ENCODE measurements at places on chromosomes 13 and 19.

GRCh38 chr13:59603646-59604045, 560.1 kb downstream of the DIAPH3 start:
- peaks cover 3% of the 10 kb centered on the region for H3K27me3 ChIP-seq
- no peak overlapping the region for H3K4me3 ChIP-seq
- no peak overlapping the region for H3K27ac ChIP-seq
- H3K36me3 ChIP-seq: peaks cover 1% of the 10 kb centered on the region
- no peaks in the 10 kb centered on the region for H3K4me1 ChIP-seq

DNA sequence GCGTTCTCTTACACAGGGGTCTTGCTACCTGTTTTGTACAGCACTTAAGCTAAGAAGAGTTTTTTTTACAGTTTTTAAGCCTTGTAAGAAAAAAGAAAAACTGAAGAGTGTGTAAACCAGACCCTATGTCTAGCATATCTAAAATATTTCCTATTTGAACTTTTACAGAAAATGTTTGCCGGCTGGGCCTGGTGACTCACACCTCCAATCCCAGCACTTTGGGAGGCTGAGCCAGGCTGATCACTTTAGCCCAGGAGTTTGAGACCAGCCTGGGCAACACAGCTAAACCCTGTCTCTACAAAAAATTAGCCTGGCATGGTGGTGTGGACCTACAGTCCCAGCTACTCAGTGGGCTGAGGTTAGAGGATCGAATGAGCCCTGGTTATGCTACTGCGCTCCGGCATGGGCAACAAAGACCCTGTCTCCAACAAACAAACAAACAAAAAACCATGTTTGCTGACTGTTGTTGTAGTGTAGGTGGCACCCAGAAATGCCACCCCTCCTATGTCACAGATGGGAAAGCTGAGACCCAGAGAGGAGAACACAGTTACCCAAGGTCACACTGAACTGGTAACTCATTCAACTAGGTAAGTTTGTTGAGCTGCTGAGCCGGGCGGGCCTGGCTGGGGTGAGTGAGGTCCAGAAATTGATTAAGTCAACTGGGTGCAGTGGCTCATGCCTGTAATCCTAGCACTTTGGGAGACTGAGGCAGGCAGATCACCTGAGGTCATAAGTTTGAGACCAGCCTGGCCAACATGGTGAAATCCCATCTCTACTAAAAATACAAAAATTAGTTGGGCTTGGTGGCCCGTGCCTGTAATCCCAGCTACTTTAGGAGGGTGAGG, 1.9 kb upstream of the VASP start:
- H3K27me3 ChIP-seq: no peaks in the 10 kb centered on the region
- no peak for DNase-seq
- peaks cover 25% of the 10 kb centered on the region for H3K4me1 ChIP-seq
- peak overlapping the region; percentile 82 for H3K27ac ChIP-seq

DNA sequence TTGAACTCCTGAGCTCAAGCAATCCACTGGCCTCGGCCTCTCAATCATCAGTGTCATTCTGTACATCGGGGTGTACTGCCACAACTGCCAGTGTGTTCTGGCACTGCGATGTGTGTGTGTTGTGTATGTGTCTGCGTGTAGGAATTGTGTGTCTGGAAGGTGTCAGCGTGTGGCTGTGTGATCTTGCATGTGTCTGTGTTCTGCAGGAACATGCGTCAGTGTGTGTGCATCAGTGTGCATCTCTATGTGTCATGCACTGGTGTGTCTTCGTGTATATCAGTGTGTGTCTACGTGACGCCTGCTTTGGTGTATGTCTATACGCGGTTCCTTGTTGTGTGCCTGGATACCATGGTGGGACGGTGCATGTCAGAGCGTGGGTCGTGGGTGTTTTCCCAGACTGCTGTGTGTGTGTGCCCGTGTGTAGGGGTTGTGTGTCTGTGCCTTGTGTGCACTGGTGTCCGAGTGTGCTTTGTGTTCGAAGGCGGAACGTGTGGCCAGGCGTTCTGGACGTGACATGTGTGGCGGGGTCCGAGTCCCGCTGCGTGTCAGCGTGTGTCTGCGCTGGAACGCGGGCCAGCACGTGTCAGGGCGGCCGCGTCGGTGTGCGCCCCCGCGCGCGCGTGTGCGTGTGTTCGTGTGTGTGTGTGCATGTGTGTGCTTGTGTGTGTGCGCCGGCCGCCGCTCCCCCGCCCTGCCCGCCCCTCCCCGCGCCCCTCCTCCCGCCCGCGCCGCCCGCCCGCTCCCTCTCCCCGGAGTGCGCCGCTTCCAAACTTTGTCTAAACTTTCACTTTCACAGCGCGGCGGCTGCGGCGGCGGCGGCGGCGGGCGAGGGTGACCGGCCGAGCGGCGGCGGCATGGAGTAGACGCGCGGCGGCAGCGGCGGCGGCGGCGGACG, at the start of gene NFIX:
NFIX (plus strand) TSS at position 775 of the 895 bp plus-strand sequence. CDS start 363 bp downstream, outside the sequence.
- H3K27me3 ChIP-seq: no peaks in the 10 kb centered on the region
- H3K36me3 ChIP-seq: no peaks in the 10 kb centered on the region
- peak within 1 kb of the TSS; percentile 22 for H3K27ac ChIP-seq
- peak; percentile 74 for DNase-seq
- H3K4me1 ChIP-seq: peaks cover 7% of the 10 kb centered on the region

- no peaks in the 10 kb centered on the region for H3K27me3 ChIP-seq
- no peaks in the 10 kb centered on the region for H3K4me1 ChIP-seq
- no peaks in the 10 kb centered on the region for H3K36me3 ChIP-seq
These were observed 139.2 kb downstream of the ZAR1L start for GRCh38 chr13:32175943-32176342.

DNA sequence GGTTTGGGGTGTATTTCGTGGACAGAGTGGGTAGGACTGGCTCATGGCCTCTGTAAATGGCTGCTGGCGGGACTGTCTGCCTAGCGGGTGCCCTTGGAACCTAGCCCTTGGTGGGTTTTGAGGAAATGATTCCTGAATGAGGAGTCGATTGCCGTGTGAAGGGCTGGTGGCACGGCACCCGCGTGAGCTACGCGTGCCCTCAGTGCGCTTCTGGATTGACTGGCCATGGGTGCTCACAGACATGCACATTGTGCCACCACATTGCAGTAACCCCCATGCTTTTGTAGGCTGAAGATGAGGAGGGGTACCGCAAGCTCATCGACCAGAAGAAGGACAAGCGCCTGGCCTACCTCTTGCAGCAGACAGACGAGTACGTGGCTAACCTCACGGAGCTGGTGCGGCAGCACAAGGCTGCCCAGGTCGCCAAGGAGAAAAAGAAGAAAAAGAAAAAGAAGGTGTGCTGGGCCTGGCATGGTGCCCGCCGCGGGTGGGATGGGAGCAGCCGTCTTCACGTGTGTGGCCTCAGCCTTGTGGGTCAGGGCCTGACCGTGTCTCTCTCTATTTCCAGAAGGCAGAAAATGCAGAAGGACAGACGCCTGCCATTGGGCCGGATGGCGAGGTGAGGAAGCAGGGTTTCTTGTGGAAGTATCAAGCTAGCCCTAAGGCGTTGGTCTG, 35.2 kb downstream of the SMARCA4 start:
- no peaks in the 10 kb centered on the region for H3K27me3 ChIP-seq
- H3K4me1 ChIP-seq: no peaks in the 10 kb centered on the region
- no peak for DNase-seq
- H3K36me3 ChIP-seq: peaks cover 25% of the 10 kb centered on the region

GRCh38 chr19:1577090-1577928, 9.2 kb upstream of the MEX3D start:
- H3K4me1 ChIP-seq: peaks cover 2% of the 10 kb centered on the region
- H3K27me3 ChIP-seq: no peaks in the 10 kb centered on the region
- no peak for DNase-seq
- no peak overlapping the region for H3K4me3 ChIP-seq

DNA sequence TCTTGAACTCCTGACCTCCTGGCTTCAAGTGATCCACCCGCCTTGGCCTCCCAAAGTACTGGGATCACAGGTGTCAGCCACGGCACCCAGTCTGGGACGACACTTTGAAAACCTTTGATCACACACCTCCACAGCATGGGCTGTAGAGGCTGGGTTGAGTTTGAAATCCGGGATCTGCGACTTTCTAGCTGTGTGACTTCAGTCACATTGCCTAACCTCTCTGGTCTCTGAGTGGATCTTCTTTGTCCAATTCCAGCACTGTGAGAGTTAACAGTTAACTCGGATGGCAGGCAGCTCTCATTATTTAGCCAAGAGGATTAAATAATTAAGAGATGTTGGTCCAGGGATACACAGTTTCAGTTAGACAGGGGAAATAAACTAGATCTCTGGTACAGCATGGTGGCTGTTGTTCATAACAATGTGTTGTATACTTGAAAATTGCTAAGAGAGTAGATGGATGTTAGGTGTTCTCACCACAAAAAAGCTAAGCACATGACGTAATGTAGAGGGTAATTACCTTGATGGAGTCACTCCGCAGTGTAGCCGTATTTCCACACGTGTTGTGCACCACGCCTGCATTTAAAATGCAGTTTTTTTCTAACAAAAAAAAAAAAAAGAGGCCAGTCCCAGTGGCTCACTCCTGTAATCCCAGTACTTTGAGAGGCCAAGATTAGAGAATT, 1.9 kb downstream of the GALP start:
- H3K36me3 ChIP-seq: no peaks in the 10 kb centered on the region
- H3K27me3 ChIP-seq: no peaks in the 10 kb centered on the region
- DNase-seq: no peak
- H3K4me3 ChIP-seq: no peak overlapping the region
- no peaks in the 10 kb centered on the region for H3K4me1 ChIP-seq

DNA sequence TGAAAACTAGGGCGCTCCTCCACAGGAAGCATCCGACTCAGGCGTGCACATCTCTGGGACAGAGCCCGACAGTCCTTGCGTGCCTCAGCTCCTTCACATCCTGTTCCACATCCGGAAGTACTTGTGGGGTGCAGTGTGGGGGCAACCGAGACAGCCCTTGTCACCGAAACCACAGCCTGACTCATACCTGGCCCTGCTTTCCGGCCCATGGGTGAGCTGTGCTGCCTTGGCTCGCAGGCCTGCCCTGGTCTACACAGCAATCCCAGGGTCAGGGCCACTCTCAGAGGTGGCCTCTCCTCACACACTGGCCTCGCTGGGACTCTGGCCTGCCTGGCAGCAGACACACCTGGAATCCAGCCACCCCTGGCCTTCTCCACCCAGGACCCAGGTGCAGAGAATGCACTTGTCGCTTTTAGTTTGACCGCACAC, 100.4 kb downstream of the STK24 start:
- H3K4me3 ChIP-seq: peak overlapping the region; percentile 75
- H3K4me1 ChIP-seq: peaks cover 65% of the 10 kb centered on the region
- H3K27ac ChIP-seq: peak overlapping the region; percentile 89
- no peaks in the 10 kb centered on the region for H3K27me3 ChIP-seq
- peaks cover 60% of the 10 kb centered on the region for H3K36me3 ChIP-seq

DNA sequence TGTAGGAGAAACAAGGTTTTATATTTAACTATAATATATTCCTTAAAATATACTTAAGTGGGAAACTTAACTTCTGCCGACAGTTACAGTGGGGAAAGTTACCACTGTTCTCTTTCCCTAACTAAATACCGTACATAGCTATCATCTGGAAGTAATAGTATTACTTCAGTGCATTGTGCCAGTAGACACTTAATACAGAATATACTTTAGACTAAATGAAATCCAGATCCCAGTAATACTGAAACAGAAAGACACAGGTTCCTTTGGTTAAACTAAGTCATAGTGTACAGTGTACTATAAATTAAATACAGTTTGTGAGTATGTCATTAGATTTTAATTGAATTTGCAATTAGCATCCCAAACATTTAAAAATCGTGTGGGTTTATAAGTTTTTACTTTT, 107.5 kb downstream of the PCCA start:
- H3K27me3 ChIP-seq: no peaks in the 10 kb centered on the region
- H3K4me3 ChIP-seq: no peak overlapping the region
- H3K27ac ChIP-seq: no peak overlapping the region
- H3K36me3 ChIP-seq: no peaks in the 10 kb centered on the region
- peaks cover 12% of the 10 kb centered on the region for H3K4me1 ChIP-seq
- no peak for DNase-seq

DNA sequence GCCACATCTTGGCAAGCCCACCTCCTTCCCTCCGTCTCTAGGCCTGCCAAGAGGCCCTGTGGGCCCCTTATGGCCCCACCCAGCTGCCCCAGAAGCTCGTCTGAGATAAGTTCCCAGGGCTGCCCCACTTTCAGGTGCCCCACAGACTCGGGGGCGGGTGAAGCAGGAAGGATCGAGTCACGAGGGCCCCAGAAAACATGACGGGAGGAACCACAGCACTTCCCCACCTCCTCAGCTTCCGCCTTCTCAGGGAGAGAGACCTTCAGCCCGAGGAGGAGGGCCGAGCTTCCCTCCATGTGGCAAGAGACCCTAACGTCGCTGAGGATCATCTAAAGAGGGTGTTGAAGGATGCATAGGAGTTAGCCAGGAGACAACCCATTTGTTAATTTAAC, 4.5 kb upstream of the IL12RB1 start:
- peak; percentile 87 for DNase-seq
- peak overlapping the region; percentile 36 for H3K4me3 ChIP-seq
- no peaks in the 10 kb centered on the region for H3K27me3 ChIP-seq
- no peaks in the 10 kb centered on the region for H3K36me3 ChIP-seq
- peaks cover 54% of the 10 kb centered on the region for H3K4me1 ChIP-seq

DNA sequence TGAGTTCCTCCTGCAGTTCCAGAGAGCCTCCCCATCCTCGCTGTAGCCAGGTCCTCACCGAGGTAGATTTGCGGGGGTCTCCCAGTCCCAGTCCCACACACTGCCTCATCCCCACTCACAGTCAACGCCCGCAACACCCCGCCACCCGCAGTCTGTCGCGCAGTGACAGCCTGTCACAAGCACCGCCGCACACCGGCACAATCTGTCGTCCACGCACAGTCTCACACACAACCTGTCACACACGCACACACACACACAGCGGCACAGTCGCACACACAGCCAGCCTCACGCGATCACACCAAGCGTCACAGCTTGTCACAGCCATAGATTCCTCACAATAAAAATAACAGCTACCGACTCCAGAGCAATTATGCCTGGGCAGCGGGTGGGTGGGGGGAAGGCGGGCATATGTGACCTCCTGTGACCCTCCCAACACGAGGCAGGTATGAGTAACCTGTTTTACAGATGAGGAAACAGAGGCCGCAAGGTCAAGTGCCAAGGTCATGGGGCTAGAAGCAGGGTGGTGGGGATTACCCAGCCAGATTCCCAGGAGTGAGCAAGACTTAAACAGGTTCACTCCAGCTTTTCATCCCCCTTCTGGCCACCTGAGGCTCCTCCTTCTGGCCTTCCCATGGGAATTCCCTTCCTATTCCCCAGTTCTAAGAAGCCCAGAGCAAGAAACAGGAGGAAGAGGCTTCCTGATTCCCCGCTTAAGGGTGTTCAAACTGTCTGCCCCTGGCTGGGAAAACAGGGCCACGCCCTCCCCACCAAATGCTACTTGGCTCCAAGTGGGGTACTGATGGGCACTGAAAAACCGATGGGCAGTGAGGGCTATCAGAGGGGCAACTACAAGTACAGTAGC, 13.9 kb downstream of the NFIX start:
- no peak for DNase-seq
- H3K4me1 ChIP-seq: peaks cover 22% of the 10 kb centered on the region
- no peaks in the 10 kb centered on the region for H3K36me3 ChIP-seq
- peaks cover 54% of the 10 kb centered on the region for H3K27me3 ChIP-seq
- no peak overlapping the region for H3K27ac ChIP-seq

All from activated naive CD8-positive, alpha-beta T cell treated with anti-CD3 and anti-CD28 coated beads for 36 hours (primary cell).